MM.1S (cell line): ENCODE measurements at places on chromosomes 1 and 21.

- no peak for DNase-seq
Measured at GRCh38 chr1:19388980-19389379, 76.9 kb downstream of the SLC66A1 start.

- DNase-seq: no peak
Measured at GRCh38 chr1:243946253-243946652, 96.2 kb upstream of the AKT3 start.

DNA sequence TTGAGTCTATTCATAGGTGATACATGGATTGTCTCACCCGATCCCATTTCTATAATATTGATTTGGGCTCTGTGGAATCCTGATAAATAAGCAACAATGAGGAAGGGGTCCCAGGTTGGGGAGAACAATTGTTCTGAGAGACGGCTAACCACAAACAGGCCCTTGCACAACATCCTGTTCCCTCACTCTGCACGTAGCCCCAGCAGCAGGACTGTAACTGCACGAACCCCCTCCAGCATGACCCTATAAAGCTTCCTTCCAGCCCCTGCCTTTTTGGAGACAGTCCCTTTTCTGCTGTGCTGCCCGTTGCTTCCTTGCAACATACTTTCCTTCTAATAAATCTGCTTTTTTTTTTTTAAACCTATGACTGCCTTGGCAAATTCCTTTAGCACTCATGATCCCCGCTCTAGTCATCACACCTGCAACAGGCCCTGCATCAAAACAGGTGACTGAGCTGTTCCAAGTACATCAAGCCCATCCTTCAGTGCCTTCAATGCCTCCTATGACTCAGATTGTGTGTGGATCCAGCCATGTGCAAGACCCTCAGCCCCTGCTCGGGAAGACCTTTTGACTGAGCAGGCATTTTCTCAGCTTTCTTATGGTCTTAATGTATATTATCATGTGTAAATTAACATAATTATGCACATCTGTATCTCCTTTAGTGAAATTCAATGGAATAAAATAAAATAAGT, 63.7 kb upstream of the B3GALNT2 start:
- no peak for DNase-seq

- no peak for DNase-seq
Measured at GRCh38 chr21:39007532-39007931, 175.7 kb downstream of the PSMG1 start.

DNA sequence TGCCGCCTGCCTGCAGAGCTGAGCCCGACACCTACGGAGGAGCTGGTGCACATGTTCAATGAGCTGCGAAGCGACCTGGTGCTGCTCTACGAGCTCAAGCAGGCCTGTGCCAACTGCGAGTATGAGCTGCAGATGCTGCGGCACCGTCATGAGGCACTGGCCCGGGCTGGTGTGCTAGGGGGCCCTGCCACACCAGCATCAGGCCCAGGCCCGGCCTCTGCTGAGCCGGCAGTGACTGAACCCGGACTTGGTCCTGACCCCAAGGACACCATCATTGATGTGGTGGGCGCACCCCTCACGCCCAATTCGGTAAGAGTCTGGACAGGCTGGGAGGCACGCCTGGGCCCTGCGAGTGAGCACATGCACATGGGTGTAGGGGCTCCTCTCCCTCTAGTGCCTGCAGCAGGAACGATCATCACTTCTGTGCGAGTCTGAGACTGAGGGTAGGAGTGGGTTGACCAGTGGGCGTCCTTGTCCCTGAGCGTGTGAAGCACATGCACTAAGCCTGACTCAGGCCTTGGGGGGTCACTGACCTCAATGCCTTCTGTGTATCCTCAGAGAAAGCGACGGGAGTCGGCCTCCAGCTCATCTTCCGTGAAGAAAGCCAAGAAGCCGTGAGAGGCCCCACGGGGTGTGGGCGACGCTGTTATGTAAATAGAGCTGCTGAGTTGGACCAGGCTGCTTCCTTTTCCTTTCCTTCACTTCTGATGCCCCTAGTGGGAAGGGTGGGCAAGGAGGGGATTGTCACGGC, 6.9 kb downstream of the DMAP1 start:
- no peak for DNase-seq
